HT-29 (cell line): ENCODE measurements at places on chromosomes 16 and 17.

DNA sequence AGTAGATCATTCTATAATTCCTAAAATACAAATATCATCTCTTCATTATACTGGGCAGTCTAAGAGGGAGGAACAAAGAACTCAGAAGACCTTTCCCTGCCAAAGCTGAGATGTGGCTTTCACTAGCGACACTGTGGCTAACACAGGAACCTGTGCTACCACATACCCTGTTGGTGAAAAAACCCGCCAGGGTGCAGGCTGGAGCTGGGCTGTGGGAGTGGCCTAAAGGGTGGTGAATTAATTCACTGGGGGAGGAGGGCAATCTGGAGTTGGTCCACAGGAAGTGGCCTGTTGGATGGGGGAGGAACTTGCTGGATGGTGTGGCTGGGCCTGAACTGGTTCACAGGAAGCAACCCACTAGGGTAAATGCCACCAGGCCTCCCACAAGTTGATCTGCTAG lies 7.4 kb downstream of the ZNF594 start:
- DNase-seq, result no peak

- DNase-seq, result peak; percentile 26
Observed at GRCh38 chr17:62824290-62825131, 16.4 kb upstream of the MARCHF10 start.

DNA sequence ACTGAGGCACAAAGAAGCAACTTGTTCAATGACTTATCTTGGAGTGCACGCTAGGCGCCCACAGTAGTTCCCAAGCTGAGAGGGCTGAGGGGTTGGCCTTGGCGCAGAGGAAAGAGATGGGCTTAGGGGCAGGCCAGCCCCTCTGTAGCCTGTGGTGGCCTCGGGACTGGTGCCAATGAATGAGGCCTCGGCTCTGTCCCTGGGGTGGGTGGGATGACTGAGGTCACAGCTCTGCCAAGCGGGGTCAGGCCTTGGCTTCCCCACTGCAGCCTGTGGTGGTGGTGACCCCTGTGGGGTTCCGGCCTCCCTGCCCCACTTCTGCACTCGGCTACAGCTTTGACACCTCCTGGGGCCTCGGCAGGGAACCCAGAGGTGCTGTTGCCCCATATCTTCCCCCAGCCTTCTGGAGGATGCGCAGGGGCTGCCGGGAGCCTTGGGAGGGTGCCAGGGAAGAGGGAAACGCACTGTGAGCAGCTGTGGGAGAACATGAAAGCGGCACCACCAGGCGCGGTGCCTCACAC lies 46.0 kb downstream of the BEAN1 start:
- no peak for DNase-seq

- no peak for DNase-seq
Observed at GRCh38 chr17:8800656-8801055, 1.5 kb upstream of the MFSD6L start.

- no peak for DNase-seq
Observed at GRCh38 chr17:59405944-59406705, 74.7 kb downstream of the YPEL2 start.

DNA sequence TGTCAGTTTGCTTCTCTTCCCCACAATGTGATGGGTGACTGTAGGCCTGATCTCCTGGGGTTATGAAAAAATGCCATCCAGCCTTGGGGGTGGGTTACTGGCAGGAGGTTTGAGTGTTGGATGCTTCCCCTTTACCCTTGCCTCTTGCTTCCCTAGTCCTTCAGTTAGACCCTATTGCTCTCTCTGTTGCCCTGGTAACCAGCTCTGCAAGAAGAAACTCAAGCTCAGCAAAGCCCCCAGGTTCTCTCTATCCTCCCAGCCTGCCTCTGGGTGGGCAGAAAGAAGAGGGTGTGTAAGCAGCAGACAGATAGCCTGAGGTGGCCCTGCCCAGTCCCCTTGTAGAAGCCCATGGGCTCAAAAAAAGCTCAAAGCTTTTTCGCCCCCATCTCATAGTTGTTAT lies 2.8 kb upstream of the RAPGEFL1 start:
- DNase-seq, result no peak

DNA sequence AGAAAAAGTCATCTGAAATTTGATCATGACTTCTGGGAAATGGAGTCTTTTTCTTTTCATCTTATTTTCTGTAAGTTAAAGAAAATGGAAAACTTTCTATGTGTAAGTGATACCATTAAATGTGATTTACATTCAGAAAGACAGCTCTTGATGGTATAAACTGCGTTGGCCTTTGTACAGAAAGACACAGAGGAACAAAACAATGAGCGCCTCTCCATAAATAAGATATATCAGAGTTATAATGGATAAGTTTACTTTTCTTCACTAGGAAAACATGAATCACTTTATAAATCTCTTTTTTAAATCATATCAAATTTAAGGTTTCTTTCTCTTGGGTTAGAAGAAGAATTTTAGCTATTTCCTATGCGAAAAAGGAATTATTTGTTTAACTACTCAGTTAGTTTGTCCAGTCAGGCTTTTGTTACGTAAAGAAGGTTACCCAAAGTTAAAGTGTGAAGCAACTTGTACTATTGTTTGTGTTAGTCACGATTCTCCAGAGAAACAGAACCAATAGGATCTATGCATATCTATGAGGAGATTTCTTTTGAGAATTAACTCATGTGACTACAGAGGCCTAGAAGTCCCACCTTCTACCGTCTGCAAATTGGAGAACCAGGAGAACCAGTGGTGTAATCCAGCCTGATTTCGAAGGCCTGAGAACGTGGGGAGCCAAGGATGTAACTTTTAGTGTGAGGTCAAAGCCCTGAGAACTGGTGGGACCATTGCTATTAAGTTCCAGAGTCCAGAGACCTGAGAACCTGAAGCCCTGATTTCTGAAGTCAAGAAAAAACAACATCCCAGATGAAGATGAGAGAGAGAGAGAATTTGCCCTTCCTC lies 295.4 kb upstream of the KCNJ16 start:
- DNase-seq, result no peak

- DNase-seq, result peak; percentile 20
Observed at GRCh38 chr17:28317966-28318758, 838 bp upstream of the TMEM97 start.

DNA sequence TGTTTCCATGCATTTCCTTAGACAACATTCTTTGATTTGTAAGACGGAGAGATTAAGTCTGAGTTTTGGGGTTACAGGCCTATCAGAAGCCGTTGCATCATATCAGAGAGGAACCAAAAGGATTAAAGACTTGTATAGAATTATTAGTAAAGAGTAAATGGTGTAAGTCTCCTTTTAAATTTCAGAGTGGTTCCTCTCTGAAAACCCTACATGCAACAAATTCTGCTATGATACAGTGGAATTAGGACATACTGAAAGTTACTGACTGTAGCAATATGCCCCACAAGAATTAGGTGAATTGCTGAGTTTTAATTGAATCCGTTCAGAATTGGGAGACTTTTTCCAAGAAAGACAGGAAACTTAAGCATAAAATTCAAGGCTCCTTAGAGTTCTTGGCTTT lies 221.6 kb downstream of the FTO start:
- no peak for DNase-seq

DNA sequence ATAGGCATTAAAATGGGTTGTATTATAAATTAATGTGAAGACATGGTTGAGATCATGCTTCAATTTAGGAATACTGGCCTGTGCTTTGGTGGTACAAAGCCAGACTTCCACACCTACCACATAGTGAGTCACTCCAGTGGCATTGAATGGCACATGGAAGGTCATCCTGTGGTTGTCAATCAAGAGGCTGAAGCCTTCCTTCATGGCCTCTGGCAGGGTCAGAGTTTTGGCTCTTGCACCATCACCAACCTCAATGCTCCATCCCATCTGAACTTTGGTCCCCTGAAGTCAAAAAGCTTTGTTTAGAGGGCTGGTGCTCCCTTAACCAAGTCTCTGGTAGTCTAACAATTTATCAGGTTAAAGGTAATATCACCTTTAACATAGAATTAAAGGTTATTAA lies 6.1 kb downstream of the ZP2 start:
- no peak for DNase-seq

DNA sequence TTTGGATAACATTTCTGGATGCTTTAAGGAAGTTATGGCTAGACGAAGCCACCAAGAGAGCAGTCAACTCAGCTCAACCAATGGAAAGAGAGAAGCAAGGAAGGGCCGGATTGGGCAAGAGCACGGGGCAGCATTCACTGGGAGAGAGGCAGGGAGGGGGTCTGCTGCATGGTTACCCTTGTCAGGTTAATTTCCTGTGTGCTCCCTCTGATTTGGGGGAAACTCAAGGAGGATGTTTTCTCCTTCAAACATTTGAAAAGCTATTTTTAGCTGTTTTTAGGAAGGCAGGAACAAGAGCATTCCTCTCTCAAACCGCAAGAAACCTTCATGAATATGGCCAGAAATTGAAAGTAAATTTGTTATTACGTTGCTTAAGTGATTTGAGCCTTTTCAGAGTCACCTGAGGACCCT lies 118.5 kb upstream of the ZFHX3 start:
- DNase-seq, result no peak

DNA sequence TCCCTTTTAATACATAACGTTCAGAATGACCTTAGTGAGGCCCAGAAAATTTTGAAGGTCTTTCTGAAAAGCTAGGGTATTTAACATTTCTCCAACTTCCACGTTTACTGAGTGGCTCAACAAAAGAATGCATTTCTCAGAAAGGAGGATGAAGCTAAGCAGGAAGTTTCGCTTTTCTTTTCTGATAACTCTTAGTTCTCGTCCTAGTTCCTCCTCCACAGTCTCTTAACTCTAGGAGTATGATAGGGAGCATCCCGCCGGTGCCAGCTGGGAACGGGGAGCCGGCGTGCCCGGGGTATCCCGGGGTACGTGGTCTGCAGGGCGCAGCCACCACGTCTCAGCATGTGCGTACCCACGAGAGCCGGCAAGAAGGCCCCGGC lies 363 bp downstream of the KARS1 start:
- peak; percentile 15 for DNase-seq
